Neural progenitor cell (in vitro differentiated cells): ENCODE measurements at places on chromosomes 3 and 15.

DNA sequence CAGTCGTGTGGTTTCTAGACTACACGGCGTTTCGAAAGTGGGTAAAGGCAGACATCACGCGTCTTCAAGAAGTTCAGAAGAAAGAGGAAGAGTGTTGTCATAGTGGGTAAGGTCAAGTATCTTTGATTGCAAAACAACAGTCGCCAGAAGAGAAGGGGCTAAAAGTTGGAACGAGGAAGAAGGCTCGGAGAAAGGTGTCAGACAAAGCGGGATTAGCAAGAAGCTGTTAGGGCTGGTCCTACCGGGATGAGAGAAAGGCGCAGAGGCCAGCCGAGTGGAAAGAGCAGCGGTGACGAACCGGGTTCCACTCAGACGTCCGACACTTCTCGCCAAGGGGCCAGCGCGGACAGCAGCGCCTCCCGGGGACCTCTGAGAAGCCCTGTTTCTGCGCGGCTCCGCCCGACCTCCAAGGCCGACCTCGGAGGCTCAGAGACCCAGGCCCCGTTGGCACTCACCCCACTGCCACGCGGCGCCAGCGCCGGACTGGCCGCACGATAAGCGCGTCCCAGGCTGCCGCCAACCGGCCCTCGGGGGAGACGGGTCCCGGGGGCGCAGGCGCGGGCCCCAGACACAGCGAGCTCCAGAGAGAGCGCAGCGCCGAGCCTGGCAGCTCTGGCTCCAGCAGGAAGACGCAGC lies 436 bp downstream of the ADPGK start:
- DNase-seq, result no peak

DNA sequence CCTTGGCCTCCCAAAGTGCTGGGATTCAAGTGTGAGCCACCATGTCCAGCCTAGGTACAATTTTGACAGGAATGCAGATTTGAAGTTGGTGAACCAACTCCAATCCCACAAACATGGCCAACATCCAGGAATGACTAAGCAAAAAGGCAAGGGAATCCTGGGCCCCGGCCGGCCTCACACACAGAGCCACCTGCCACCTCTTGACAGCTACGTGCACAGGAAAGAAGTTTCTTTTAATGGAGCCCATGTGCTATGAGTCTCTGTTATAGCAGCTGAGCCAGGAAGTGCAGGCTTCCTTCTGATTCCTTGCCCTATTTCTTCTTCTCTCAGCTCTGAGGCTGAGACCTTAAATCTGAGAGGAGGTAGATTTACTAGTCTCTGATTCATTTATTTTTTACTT lies 8.8 kb downstream of the TMEM40 start:
- DNase-seq, result no peak

DNA sequence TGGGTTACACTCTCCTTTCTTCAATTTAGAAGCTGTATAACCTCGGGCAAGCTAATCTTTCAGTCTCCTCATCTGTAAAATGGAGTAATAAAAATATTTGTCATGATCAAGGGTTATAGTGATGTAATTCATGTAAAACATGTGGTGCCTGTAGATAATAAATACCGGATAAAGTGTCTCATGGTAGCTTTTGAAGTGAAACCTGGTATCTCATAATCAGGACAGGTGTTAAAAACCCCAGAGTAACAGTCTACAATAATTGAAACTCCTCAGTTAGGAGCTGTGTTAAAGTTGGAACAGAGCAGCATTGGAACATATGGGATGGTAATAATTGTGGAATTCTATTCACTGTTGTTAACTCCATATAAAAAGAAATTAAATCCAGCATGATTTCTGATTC lies 884 bp upstream of the KNL1 start:
- DNase-seq, result no peak

DNA sequence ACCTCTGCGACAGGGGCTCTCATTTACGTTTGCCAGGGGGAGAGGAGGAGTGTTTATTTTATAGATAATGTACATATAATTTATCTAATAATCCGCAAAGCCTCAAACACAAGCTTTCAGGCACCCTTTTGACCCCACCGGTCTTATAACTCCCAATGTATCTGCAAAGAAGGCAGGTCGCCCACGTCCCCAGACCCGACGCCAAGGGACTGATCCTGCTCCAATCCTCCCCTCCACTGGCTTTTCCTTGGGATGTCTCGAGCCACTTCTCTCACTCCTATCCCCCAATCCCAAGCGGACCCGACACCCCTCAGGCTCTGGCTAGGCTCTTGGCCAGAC lies 452 bp downstream of the DCP1A start:
- DNase-seq, result no peak

DNA sequence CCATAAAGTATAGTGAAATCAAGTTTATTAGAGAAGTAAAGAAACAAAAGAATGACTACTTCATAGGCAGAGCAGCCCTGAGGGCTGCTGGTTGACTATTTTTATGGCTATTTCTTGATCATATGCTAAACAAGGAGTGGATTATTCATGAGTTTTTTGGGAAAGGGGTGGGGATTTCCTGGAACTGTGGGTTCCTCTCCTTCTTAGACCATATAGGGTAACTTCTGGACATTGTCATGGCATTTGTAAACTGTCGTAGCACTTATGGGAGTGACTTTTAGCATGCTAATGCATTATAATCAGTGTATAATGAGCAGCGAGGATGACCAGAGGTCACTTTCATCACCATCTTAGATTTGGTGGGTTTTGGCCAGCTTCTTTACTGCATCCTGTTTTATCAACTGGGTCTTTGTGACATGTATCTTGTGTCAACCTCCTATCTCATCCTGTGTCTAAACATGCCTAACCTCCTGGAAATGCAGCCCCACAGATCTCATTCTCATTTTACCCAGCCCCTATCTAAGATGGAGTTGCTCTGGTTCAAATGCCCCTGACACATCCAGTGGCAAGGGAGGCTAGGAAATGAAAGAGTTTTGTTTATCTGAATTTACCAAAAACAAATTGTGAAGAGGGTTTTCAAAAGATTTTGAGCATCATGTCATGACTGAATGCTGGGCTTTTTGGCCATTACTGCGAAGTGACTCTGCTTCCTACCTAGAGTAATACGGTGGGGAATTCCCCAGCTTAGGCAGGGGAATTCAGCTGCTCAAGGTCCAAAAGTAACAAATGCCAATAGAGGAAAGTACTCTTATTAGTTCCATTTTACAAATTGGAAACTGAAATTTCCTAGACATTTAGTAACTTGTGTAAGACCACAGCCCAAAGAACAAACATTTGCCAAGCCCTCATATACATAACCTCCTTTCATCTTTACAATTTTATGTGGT lies 6.2 kb upstream of the SPSB4 start:
- no peak for DNase-seq

GRCh38 chr3:89116476-89116875 lies 9.1 kb downstream of the EPHA3 start:
- no peak for DNase-seq

- DNase-seq, result no peak
Observed at GRCh38 chr3:20405744-20406143, 219.7 kb upstream of the SGO1 start.

DNA sequence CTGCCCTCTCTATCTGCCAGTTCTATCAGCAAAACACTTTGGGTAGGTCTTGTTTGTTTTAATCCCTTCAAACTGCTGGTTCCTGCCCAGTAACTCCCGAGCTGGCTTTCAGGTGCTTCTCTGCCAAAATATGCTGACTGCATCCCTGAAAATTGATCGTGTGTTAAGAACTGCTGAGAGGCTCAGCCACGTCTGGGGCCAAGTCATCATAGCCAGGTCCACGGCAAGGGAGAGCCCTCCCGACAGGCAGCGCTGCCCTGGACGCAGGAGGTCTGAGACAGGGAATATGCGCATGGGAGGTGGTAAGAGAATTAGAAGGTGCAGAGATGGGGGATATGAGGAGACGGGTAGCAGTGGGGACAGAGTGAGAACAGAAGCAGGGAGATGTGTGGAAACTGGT lies 179.7 kb upstream of the TOPAZ1 start:
- no peak for DNase-seq

GRCh38 chr15:48865370-48866079 lies 12.4 kb upstream of the EID1 start:
- DNase-seq, result peak; percentile 62

GRCh38 chr15:31799715-31800321 lies 230.5 kb upstream of the CHRNA7 start:
- DNase-seq, result no peak

- DNase-seq, result no peak
Observed at GRCh38 chr3:16928386-16929132, 43.8 kb downstream of the PLCL2 start.

DNA sequence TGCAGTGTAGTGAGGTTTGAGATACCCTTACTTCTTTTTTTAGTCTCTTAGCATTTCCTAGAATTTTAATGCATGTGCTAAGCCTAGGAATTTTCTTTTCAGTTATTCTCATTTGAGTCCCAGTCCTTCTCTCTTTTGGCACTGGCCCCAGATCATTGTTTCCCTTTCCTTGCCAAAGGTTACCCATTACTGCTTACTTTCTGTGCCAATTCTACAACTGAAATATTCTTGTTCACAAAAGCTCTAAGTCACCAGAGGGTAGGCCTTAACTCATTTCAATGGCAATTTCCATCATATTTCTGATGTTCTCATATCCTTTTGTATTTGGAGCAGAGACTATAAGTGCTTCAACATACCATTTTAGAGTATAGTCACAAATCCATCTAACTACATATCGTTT lies 199.6 kb upstream of the CBLB start:
- DNase-seq, result no peak

DNA sequence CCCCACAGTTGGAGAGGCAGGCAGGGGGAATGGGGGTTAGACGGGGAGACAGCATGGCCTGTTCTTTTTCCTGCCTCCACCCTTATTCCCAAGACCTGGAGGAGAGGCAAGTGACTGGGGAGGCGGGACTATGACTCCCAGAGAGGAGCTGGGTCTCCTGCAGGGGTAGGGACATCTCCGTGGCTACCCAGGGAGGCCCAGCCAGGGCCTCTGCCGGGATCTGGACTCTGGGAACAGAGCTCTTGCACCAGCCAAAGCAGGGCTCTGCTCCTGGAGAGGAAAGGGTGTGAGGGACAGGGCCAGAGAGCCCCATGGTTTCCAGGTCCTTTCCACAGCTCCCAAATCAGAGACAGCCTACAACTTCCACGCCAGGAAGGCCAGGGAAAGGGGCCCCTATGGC lies 22.8 kb downstream of the CFAP100 start:
- DNase-seq, result no peak

DNA sequence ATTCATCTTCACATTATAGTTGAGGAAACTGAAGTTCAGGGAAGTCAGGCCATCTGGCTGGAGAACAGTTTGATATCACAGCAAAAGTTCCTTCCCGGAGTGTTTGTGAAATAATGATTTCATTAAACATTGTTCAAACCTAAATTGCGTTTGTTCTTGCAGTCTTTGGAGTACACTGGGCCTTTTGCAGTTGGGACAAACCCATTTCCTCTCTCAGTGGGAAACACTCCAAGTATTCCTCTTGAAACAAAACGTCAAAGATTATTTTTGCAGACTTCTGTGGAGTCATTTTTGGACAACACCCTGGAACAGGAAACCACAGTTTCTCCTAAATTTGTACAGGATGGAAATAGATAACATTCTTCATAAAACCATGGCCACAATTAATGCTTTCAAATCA lies 287.5 kb downstream of the PTPRG start:
- DNase-seq, result no peak

GRCh38 chr15:55003965-55004873 lies 192.5 kb downstream of the RSL24D1 start:
- no peak for DNase-seq

- no peak for DNase-seq
Observed at GRCh38 chr15:91380114-91380513, 280.1 kb downstream of the SV2B start.

DNA sequence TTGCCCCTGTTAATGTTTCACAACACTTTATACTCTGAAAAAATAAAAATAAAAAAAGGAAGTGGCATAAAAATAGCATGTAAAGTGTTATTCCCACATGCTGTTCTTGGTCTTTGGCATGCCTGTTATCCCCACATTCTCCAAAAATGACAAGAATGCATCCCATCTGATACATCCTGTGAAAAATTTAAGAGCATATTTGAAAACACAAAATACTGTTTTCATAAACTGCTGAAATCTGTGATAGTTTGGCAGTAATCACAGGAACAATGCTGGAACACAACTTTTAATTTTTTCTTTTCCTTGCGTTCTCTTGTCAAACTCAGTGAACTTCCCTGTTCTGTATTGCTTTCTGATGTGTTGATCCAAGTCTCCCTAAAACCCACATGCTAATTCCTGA lies 288.8 kb downstream of the ROBO2 start:
- DNase-seq, result no peak

- peak; percentile 68 for DNase-seq
Observed at GRCh38 chr3:5057857-5058324, 64.2 kb upstream of the ARL8B start.

GRCh38 chr3:37973246-37974054 lies 17.1 kb upstream of the VILL start:
- DNase-seq, result no peak

GRCh38 chr3:128344052-128344735 lies 122.5 kb downstream of the DNAJB8 start:
- DNase-seq, result no peak

DNA sequence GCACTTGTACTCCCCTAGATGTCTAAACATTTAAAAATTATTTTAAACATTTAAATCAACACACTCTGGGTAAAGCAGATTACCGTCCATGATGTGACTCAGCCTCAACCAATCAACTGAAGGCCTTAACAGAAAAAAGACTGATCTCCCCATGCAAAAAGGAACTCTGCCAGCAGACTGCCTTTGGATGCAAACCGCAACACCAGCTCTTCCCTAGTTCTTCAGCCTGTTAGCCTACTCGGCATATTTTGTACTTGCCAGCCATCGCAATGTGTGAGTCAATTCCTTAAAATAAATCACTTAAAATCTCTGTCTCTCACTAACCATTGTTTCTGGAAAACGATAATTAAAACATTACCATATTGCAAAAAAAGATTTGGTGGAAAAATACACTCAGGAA lies 375.9 kb downstream of the RSL24D1 start:
- DNase-seq, result no peak

GRCh38 chr3:177729956-177730681 lies 532.8 kb upstream of the TBL1XR1 start:
- no peak for DNase-seq

DNA sequence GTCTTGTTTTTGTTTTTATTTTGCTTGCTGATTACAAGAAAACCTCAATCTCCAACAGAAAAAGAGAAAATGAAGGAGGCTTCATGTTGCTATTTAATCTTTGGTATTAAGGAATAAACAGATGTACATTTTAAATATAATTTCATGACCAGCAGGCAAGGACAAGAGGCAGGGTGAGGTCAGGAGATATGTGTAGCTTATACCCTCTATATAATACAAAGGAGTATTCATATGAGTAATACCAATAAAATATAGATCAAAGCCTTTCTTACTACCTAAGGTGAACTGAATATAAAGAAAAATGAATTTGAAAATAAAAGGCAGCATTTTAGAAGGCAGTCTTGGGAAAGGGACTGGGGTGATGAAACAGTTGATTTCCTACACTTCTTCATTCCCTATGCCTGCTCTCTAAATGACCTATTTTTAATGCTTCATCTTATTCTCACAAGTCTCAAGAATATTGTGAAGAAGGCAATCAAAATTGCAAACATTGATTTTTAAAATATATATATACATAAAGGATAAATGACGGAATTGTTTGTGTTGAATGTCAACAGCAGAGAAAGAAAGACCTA lies 8.6 kb upstream of the CBLB start:
- DNase-seq, result no peak

GRCh38 chr15:94682171-94682570 lies 450.8 kb downstream of the MCTP2 start:
- no peak for DNase-seq

- peak; percentile 60 for DNase-seq
Observed at GRCh38 chr3:172595664-172596393, 72.6 kb upstream of the TNFSF10 start.
